AG09309 (cell line): ENCODE measurements at places on chromosomes 4 and X.

DNA sequence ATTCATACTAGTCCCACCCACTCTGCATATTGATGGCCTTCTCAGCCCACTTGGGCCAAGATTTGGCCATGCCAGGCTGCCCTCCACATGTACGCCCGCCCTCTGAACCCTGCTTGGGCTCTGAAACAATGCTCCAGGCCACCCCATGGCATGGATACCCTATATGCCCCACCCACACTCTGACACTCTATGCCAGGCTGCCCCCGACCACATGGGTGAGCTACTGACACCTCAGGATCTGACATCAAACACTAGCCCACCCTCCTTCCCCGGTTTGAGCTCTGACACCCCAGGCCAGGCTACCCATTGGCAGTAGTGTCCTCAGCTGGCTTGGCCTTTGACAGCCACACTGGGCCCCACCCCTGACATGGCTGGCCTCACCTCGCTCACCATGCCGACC is 69.5 kb downstream of the HPRT1 start:
- no peak for DNase-seq

GRCh38 chrX:139702658-139703057 is 5.3 kb downstream of the MCF2 start:
- no peak for DNase-seq

DNA sequence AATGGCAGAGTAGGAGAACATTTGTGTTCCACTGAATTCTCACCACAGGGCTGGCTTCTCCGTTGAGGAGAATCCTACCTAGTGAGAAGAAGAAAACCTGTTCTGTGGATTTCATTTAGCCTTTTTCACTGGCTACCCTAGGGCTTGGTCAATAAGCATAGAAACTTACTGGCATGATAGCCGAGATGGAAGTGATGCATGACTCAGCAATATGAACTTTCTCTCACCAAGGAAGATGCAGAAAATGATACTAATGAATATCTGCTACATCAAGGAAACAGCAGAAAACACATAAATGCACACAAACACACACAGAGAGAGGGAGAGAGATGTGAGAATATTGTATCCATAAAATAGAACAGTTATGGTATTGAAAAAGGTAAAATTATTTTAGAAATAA is 216.3 kb downstream of the HHIP start:
- no peak for DNase-seq

DNA sequence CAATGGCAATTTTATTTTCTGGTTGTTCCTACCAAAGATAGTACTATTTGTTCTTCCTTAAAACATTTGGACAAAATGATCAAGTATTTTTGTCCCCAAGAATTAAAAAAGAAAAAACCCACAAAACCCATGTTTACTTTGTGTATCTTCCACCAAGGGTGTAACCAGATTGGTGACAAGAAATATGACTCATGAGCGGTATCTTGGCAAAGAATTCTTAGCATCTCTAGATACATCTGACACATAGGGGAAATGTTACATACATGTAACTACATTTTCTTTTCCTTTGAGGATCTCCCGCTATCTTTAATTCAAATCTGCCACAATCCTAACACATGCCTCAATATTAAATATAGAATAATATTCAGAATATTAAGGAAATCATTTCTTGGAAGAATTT is 78.7 kb downstream of the WDFY3 start:
- DNase-seq: no peak

DNA sequence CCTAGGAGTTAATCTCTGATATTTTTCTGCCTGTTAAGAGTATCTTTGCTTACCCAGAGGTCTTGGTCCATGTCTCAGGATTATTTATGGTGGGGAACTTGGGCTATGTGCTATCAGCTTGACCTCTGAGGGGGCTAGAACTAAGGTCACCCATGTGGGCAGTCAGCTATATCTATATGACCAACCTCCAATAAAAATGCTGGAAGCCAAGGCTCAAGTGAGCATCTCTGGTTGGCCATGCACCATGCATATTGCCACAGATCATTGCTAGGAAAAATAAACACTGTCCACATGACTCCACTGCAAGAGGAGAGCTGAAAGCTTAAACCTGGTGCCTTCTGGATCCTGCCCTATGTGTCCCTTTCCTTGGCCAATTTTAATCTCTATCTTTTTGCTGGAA is 196.5 kb upstream of the SLC7A11 start:
- no peak for DNase-seq

DNA sequence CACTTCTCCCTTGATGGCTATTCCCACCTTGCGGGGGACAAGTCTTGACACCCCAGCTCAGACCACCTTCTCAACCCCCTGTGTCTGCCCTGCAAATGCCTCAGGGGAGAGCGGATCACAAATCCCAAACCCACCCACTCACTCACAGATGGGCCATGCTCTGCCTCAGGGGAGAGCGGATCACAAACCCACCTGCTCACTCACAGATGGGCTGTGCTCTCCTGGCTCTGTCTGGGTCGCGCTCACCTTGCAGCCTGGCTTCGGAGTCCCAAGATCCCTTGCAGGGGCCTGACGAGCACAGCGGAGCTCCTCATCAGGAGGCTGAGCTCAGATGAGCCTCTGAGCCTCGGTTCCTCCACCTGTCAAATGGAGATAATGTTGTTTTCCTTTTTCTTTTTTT is 38.6 kb downstream of the HTRA3 start:
- no peak for DNase-seq

GRCh38 chr4:26086621-26087441 is 172.8 kb downstream of the SMIM20 start:
- DNase-seq: no peak
